Liver (tissue), 10 donors: ENCODE measurements at places on chromosomes 6 and 20. TPM values are rescaled to one million over a fixed set of nuclear protein-coding genes. Genes with fewer than 3 reads are reported as not detected.
A peak's percentile ranks its signal among the peaks of the same experiment; 100 is the strongest.

GRCh38 chr20:47362361-47363219, 6.1 kb upstream of the ZMYND8 start:
- peak; percentile 53 for DNase-seq

DNA sequence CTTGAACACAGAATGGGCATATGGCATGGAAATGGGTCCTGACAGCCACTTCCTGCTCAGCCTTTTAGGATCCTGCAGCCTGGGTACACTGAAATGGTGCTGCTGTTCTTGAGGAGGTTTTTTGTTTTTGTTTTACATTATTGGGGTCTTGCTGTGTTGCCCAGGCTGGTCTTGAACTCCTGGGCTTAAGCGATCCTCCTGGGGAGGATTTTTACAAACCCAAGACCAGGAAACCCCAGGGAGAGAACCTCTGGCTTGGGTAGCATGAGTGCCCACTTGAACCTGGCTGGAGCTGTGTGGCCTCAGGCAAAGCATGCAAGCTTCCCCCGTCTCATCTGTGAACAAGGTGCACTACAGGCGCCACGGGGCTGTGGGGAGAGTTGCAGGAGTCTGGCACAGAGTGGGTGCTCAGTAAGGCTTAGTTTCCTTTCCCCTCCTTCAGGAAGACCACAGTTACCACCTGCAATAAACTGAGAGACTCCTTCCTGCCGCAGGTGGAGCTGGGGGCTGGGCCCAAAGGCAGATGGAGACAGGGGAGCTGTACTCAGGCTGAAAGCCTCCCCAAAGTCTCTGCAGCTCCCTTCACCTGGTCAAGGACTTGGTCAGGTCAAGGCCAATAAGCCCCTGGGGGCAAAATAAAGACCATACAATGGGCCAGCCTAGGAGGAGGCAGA, 1.8 kb downstream of the SLA2 start:
- DNase-seq = no peak

FOXS1 gene
- 0.25 TPM for total RNA-seq

LIN28B gene
- not detected for total RNA-seq

PRPH2 gene
- total RNA-seq = 0.33 TPM

- peak; percentile 65 for DNase-seq
Observed at GRCh38 chr20:49888212-49889000, 26.9 kb downstream of the SPATA2 start.

- DNase-seq = no peak
Observed at GRCh38 chr6:20716865-20717264, 182.6 kb downstream of the CDKAL1 start.

GRCh38 chr6:132571774-132572173, 1.7 kb downstream of the TAAR6 start:
- DNase-seq = no peak

OXT gene
- 6.5 TPM for total RNA-seq

RBPJL gene
- total RNA-seq = not detected

- DNase-seq = no peak
Observed at GRCh38 chr6:73081955-73082354, 143.3 kb downstream of the KHDC1L start.

DNA sequence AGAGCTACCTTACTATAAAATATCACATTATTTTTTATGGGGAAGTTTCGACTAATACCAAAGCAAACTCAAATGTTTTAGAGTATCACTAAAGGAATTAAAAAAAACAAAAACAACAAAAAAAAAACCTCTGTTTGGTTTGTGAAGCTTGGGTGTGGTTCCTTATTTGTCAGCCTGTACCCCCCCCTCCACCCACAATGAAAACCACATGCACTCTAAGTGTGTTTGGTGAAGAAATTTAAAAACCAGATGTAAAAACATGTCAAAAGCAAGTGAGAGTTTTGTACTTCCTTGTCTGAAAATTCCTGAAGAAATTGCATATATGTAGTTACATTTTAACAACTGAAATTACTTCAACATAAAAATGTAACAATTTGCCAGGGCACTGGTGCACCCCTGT, 3.1 kb downstream of the STK38 start:
- no peak for DNase-seq

DNA sequence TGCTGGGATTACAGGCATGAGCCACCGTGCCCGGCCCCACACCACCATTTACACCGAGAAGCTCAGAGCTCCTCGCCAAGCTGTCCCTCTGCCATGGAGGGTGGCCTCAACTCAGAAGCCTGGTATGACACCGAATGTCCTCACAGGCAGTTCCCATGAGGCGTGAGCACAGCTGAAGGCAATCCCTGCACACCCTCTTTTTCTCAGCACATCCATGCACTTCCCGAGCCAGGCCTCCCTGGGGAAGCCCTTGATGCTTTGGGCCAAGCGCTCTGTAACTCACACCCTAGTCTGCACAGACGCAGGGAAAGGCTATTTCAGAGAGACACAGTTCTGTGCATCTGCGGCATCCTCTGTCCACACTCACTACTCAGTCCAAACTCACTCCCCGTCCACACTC, 18.4 kb downstream of the THBS2 start:
- no peak for DNase-seq

DNA sequence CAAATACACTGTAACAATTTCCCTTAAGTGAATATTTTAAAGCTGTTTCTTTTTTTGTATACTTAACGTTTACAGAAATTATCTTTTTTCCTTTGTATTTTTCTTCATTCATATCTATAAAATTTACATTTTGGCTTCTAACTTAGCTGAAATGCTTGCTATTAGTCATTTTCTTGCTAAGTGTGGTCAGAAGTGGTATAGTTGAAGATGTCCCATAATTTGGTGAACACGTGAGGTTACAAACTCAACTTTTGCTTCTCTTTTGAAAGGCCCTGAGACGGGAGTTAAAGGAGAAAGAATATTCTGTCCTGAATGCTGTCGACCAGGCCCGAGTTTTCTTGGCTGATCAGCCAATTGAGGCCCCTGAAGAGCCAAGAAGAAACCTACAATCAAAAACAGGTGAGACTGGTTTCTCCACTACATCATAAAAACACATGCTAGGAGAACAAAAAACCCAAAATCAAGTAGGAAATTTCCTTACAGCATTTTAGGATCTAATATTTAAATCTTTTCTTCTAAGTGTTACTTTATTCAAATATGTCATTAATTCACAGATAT, 445.0 kb downstream of the UTRN start:
- no peak for DNase-seq

- DNase-seq = no peak
Observed at GRCh38 chr20:59300333-59301081, at the start of gene EDN3. Gene EDN3 (plus strand): TSS chr20:59300611. CDS start chr20:59300813, 202 bp downstream.

GRCh38 chr20:31440012-31440659, at the start of gene DEFB123:
Gene DEFB123 (plus strand): TSS chr20:31440632. CDS start chr20:31440699, 67 bp downstream.
- DNase-seq = no peak

DNA sequence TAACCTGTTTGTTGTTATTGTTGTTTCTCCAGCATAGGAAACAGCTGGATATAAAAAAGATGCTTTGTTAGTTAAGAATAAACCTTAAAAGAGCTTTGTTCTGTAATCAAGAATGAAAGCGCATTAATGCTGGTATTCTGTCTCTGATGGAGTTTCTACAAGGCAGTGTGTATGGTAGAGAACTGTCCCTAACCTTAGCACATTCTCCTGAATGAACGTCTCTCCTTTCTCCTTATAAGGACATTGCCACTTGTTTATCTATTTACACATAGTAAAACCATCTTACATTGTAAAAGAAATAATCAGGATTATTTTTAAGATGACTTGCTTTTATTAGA, 33.8 kb upstream of the LCA5 start:
- no peak for DNase-seq

DNA sequence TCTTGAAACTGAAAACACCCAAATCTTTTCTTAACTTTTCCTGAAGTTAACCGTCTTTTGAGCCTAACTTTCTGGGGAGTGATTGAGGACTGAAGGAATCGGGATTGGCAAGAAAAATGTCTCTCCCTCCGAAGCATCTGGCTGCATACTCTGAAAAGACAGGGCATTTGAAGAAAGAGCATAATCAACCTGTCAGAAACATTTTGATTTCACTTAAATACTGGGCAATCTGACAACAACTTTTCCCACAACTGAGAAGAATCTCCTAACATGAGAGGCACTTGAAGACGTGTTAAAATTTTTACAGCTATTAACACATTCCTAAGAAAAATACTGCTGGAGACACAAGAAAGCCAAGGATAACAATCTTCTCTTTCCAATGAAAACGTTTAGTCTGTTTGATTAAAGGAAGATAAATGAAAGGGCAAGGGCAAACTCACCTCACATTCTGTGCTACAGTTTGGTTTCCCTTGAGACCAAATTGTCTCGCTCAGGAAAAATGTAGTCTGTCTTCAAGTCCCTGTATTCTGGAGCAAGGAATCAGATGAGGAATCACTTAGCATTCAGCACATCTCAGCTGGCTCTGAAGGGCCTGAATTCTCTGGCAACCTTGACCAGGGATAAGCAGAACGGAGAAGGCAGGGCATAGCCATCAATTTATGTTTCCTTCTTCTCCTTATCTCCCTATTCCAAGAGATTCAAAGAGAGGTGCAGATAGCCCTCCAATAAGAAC, 76.1 kb downstream of the TBX18 start:
- DNase-seq = no peak

ARFGEF3 gene
- 0.19 TPM for total RNA-seq

FAXC gene
- total RNA-seq = under 0.01 TPM

FAM217A gene
- not detected for total RNA-seq

GRCh38 chr6:36692861-36693702, 4.5 kb upstream of the RAB44 start:
- no peak for DNase-seq

ZBTB9 gene
- total RNA-seq = 1.6 TPM

- no peak for DNase-seq
Observed at GRCh38 chr6:20879121-20879520, 344.9 kb downstream of the CDKAL1 start.

ADGB gene
- total RNA-seq = not detected

DNA sequence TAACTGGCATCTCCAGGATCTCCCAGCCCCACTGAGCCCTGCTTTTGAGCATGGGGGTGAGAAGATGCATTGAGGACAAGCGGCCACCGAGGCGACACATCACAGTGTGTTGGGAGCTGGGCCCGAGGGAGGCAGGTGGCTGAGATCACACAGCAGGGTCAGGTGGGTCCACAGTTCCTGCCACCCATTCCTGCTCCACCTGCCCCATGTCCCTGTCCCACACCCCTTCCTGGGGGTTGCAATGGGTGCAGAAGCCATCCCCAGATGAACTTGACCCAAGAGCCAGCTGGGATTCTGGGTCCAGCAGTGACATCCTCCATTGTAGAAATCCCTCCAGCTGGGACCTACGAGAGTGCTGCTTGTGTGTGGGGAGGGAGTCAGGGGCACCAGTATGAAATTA, 1.0 kb downstream of the TGM2 start:
- no peak for DNase-seq

- DNase-seq = no peak
Observed at GRCh38 chr6:136587527-136587926, 37.3 kb upstream of the MAP7 start.

- peak; percentile 14 for DNase-seq
Observed at GRCh38 chr20:24723647-24724352, 225.3 kb upstream of the CST7 start.

DNA sequence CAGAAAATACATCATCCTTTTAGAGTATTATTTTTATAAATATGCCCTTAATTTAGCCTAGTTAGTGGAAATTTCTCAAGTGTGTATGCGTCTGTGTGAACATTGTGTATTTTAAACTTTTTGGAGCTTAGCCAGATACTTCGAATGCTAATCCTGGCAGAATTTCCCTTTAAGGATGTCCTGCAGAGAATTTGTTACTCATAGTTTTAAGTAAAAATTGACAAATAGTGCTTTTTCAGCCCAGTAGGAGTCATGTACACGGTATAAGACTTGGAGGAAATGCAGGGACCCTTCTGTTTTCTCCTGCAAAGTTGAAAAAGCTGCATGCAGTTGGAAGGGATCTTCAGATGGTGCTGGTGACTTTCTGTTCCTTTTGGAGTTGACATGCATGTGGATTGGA, at the start of gene FHL5:
Gene FHL5, plus strand, starts transcription at position 243 of the 400 bp plus-strand sequence. CDS start 40,486 bp downstream, outside the sequence.
- DNase-seq = no peak

DNA sequence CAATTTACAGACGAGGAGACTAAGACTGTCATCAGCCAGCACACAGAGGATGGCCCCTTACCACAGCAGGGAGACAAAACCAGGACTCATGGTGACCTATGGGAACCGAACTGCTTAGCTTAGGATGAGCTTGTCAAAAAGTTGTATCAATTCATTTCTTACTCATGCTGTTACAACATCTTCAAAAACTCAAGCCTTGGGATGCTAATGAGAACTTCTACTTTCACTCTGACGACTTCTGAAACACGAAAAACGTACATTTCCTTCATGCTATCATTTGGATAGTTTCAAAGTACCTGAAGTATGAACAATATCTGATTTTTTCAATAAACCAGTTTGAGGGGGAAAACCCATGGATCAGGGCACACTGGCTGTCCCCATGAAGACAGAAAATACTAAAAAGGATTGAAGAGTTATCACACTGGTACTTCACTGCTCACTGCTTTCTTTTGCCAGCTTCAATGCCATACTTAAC, 31.9 kb downstream of the HIVEP2 start:
- DNase-seq = no peak

ZNF334 gene
- 1.4 TPM for total RNA-seq

GRCh38 chr6:56927538-56928453, 27.1 kb upstream of the BEND6 start:
- DNase-seq = no peak

GRCh38 chr20:47031004-47031403, 136.4 kb downstream of the EYA2 start:
- no peak for DNase-seq

DNA sequence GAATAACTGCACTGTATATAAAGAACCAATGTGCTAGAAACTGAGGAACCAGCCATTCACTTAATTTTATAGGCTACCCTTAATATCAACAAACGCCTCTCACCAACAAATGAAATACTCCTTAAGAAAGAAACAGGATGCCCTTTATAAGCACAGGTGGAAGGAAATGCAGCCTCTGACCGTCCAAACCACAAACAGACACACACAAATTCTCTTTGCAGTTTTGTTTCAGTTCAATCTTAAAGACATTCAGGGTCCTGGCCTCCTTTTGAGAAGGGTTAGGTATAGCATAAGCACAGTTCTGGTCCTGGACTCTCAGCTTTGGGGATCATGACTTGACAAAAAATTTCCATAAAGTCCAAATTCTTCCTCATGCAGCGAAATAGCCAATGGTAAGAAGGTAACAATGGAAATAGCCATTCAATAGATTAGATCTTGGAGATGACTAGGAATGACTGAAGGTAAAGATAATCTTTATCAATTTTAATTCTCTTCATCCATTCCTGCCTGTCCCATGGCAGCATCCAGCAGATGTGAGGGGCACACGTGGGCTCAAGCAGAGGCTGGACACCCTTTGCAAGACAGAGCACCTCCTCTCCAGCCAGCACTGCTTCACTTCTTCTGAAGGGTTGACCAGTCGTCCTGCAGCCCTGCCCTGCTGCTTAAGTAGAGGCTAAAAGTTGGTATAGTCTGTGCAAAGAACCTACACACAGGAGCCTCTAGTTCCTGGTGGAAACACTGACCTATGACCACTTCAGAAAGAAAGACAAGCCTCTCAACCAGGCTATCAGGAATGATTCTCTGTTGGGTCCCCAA, 123.9 kb downstream of the CD83 start:
- no peak for DNase-seq

DNA sequence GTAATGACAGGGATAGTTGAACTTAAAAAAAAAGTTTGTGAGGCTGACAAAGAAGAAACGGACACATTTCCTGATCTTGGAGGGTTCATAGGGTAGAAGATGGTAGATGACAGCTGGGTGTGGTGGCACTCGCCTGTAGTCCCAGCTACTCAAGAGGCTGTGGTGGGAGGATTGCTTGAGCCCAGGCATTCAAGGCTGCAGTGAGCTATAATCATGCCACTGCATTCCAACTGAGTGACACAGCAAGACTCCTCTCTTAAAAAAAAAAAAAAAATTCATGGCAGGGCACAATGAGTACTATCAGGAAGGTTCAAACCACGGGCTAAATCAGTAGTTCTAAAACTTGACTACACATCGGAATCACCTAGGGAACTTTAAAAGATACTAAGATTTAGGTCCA, 2.0 kb upstream of the MICA start:
- DNase-seq = peak; percentile 5
